ENCODE measurements at places on chromosomes 5 and 9. TPM values are rescaled to one million over a fixed set of nuclear protein-coding genes. Genes with fewer than 3 reads are reported as not detected.

DNA sequence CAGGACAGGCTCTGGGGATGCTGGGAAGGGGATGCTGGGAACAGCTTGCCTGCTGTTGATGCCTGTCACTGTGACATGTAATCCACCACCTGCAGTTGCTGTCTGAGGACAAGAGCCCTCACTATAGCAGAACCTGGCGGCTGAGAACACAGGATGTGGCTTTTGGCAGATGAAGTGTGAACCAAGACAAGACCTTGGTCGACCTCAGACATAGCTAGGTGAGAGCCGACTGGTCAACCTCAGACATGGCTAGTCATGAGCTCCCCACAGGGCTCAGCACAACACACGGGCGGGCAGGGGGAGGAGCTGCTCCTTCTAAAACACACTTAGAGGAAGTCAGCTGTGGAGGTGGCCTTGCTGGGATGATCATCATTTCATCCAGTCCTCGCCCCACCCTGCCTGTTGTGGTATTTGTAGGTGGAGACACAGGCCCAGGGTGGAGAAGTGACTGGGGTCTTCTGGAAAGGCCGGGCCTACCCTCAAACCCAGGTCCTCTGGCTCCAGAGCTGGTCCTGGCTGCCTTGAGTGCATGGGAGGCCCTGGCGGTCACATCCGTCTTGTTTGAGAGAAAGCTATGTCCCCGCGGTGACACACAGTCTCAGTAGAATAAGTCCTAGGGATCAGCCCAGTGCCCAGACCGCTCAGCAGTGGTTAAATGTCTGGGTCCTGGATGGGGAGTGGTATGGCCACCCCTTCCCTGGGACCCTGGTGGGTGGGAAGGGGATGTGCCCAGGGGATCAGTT, 6.1 kb downstream of the SUSD3 start:
- peak; percentile 53 for DNase-seq

DNA sequence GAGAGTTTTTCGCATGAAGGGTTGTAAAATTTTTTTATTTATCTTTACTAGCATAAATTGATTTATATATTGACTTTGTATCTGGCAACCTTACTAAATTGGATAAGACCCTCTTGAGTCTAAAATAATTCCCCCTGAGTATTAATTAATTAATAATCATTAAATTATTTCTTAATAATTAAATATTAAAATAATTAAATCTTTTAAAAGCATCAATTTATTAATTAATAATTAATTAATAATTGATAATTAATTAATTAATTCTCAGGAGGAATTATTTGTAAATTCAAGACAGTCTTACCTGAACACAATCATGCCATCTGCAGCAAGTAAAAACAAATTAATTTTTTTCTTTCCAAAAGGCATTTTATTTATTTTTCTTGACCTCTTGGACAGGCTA, 370.4 kb upstream of the PTPRD start:
- DNase-seq: no peak

Gene SH2D3C
- total RNA-seq: not detected

- DNase-seq: no peak
Measured at GRCh38 chr5:3186736-3187405, 408.8 kb upstream of the IRX1 start.

DNA sequence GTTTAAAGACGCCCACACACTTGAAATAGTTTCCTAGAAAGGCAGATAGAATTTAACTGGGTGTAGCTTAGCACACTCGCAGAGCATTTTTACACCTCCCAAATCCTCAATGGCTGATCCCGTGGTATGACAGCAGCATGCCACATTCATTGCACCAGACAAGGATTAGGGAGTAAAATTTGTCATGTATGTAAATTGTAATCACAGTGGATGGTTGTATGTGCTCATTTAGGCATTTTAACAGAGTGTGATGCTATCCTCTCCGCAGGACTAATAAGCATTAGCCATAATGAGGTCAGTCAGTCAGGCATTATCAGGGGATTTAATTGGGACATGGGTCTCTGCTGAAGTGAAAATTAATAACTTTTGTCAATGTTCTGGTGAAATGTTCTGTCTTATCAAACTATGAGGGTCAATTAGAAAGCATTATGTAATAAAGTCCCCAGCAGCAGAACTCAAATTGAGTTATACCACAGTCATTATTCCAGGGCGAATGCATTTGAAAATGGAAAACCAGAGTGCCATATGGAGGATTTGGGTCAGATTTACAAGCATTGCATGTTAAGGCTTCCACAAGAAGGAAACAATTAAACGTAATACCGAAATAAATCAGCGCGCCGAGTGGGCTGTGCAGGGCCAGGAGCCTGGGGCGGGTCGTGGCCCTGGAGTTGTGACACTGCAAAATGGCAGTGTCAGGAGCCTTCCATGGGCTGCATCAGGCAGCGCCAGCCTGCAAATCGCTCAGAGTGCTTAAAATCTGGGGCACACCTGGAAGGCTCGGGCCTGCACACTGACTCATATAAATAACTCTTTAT, 602.2 kb downstream of the BNC2 start:
- no peak for DNase-seq

DNA sequence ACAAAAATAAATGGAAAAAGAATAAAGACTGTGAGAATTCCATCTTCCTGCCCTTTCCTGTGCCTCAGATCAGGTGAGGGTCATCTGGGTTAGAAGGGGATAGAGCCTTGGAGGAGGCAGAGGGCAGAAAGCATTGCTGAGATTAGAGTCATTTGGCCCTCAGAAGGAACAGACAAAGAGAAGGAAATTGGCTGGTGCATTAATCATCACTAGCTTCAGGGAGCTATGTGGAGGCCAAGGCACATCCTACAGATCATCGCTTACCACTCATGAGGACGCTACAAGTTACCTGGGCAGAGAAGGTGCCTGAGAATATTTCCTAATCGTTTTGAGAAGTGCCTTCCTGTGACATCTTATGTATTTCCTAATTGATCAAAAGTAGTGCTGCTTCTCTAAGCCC, 74.5 kb downstream of the C7 start:
- DNase-seq: no peak

Gene FBN2
- total RNA-seq: 19.1 TPM

DNA sequence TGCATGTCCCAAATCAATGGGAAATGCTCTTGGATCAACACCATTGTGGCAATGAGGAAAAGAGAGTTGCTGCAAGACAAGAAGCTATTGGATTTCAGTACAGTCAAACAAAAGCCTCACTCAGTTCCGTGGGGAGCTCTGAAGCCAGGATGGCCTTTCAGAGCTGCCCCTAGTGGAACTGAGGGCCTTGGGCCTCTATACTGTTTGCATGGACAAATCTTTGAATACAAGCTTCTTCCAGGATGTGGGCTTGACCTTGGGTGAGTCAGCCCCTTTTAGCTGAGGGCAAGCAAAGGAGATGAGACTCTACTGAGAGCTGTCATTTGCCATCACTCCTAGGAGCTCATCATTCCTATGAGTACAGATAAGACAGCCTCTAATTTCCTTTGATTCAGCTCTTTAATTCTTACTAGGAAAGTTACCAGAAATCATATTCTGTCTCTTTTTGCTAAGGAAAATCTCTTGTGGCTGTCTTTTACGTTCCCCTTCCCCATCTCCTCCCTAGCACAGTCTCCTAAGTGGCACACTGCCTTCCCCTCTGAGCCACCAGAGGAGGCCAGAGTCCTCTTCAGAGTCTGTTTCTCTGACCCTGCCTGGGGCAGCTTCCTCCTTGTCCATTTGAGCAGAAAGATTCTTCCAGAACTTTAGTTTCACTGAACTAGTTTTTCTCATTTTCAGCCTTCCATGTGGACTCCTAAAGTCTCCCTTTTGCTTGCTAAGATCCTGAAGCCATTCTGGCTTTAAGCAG, 168.8 kb upstream of the POC5 start:
- DNase-seq: peak; percentile 19

Gene TMEM267
- 11.9 TPM for total RNA-seq

- DNase-seq: no peak
Measured at GRCh38 chr9:126367616-126368015, 41.0 kb downstream of the MVB12B start.

DNA sequence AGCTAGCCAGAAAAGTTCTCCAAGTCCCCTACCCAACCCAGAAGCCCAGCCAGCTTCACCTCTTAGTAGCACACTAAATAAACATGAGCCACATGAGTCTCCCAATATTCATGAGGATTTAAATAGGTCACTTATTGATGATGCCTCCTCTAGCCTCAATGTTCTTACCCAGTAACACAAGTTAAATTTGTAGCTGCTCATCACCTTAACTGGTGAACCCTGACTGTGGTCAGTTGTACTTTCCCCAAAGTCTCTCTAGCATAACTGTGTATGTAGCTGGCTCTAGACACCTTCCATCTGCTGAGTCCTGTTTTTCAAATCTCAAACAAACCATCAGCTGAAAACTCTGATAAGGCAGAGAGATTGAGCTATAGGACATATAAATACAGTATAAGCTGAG, 100.3 kb upstream of the ELAVL2 start:
- no peak for DNase-seq

DNA sequence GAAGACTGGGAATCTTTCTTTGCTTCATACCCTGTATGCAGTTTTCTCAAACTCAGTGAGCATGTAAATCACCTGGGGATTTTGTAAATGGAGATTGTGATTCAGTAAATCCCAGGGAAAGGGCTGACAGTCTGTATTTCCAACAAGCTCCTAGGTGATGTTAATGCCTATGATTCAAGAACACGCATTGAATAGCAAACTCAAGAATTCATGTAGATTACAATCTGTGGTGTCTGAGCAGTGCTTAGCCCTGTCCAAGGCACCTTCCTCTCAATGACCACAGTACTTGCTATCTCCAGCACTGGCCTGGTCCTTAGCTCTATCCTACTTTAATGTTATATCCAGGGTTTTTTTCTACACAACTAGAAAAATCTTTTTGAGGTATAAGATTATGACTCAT, 721.4 kb upstream of the MEF2C start:
- DNase-seq: no peak

GRCh38 chr9:135582966-135583687, 21.6 kb downstream of the PAEP start:
- DNase-seq: peak; percentile 75
